Left cardiac atrium (tissue), 4 donors: ENCODE measurements at places on chromosomes 7 and 10. TPM values are rescaled to one million over a fixed set of nuclear protein-coding genes. Genes with fewer than 3 reads are reported as not detected.
A peak's percentile ranks its signal among the peaks of the same experiment; 100 is the strongest.

Gene METTL27
- total RNA-seq = 0.92 TPM

Gene SLC26A5
- not detected for total RNA-seq

Gene SEMA3E
- total RNA-seq = 1.1 TPM

Gene FAM25A
- total RNA-seq = not detected

Gene COL26A1
- total RNA-seq = not detected

Gene NRBF2
- 12.7 TPM for total RNA-seq

DNA sequence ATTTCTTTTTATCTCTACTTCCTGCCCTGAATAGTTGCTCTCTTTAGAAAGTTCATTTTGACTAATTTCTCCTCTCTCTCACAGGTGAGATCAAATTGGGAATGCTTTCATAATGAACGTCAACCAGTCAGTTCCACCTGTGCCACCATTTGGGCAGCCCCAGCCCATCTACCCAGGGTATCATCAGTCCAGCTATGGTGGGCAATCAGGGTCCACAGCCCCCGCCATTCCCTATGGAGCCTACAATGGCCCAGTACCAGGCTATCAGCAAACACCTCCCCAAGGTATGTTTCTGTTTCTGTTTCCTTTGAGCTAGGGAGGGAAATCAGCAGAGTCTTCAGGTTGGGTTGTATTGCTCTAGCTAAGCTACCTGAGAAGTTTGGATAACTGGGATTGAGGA, 2.5 kb downstream of the SEC24C start:
- no peak for DNase-seq

- DNase-seq = no peak
Measured at GRCh38 chr10:30118590-30118989, 59.2 kb upstream of the JCAD start.

- DNase-seq = no peak
Measured at GRCh38 chr10:122587098-122587760, 26.7 kb downstream of the DMBT1 start.

DNA sequence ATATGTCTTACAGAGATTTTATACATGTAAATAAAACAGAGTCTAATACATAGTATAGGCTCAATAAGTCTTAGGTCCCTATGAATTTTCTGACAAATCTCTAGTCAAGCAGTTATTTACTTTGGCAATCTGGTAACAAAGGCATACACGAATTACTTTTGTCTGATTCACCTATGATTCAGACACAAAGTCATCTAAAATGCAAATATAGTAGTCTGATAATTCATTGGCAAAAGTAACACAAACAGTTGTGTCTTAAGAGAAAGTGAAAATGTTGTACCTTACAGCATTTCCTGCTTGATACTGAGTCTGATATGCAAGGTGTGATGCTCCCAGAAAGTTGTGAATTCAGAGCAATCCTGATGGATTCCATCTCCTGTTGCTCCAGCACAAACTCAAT, 209.4 kb upstream of the PRSS1 start:
- DNase-seq = no peak

DNA sequence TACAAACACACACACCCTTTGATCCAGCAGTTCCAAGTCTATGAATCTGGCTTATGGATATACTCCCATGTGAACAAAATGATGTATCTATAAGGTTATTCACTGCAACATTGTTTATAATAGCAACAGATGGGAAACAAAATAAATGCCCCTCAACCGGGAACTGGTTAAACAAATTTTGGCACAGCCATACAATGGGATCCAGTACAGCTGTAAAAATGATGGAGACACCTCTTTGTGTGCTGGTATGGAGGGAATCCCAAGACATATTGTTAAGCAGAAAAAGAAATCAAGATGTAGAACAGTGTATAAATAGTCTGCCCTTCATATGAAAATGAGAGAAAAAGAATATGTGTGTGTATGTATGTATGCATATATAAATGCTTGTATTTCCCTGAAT, 155.5 kb downstream of the SNX10 start:
- no peak for DNase-seq

GRCh38 chr7:140584195-140584851, 56.3 kb downstream of the DENND2A start:
- DNase-seq = no peak

DNA sequence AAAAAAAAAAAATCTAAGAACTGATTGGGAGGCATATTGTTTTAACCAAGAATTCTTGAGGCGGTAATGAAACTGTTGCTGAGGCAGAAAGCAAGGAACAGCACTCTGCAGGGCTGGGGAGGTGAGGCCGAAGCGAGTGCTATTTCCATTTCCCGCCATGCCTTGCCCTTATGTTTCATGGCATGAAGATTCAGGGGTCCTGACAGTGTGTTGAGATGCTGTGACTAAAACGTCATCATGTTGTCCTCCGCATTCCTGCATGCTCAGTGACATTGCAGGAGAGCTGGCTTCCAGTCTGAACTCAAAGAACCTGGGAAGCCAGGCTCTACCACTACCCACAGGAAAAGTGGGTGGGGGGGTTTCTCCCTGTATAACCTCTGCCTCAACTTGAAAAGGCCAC, 85.2 kb downstream of the EBF3 start:
- DNase-seq = no peak

DNA sequence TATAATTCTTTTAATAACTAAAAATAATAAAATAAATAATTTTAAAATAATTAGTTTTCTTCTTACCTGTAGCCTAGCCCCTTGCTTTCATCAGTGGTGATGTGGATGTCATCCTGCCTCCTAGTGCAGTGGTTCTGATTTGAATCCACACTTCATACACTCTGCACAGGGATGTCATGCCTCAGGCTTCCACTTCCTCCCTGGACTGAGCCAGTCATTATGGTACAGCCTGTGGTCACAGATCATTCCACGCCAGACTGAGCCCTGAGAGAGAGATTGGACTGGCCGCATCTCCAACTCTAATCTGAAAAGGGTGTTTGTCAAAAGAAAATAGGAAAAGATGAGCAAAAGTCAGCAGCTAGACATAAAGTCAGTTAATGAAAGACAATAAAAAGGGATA, 436.2 kb upstream of the IGFBP3 start:
- DNase-seq = no peak

- DNase-seq = no peak
Measured at GRCh38 chr10:49174261-49174925, 13.8 kb downstream of the TMEM273 start.

- no peak for DNase-seq
Measured at GRCh38 chr10:116521424-116522290, 24.1 kb upstream of the PNLIP start.

DNA sequence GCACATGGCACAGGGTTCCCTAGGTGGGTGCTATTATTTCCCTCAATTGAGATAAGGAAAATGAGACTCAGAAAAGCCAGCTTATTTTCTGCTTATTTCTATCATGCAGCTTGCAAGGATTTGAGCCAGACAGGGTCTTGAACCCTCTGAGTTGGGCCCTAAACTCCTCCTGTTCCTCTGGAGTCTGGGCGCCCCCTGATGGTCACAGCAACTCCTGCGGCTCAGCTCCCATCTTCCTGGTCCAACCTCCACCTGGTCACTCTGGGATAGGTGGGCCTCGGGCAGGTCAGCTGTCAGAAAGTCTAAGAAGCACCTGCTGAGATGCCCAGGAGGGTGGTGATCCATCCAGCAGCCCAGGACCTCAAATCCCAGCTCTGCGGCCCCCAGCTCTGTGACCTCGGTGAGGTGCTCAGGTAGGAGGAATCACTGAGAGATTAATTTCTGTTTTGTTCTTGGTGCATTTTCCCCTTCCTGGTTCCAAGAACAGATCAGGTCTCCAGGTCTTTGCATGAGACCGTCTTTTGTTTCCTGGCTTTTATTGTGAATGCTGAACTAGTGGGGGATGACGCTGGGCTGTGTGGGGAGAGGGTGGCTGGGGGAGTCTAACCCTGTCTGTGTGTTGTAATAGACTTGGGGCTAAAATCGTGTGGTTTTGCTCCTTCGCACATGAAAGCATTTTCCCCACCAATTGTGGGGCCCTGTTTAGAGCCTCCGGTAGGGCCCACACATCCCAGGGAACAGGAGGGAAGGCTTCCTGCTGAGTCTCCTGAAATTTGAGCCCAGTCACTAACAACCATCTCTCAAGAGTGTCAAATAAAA, 32.8 kb downstream of the TMEM130 start:
- DNase-seq = no peak

DNA sequence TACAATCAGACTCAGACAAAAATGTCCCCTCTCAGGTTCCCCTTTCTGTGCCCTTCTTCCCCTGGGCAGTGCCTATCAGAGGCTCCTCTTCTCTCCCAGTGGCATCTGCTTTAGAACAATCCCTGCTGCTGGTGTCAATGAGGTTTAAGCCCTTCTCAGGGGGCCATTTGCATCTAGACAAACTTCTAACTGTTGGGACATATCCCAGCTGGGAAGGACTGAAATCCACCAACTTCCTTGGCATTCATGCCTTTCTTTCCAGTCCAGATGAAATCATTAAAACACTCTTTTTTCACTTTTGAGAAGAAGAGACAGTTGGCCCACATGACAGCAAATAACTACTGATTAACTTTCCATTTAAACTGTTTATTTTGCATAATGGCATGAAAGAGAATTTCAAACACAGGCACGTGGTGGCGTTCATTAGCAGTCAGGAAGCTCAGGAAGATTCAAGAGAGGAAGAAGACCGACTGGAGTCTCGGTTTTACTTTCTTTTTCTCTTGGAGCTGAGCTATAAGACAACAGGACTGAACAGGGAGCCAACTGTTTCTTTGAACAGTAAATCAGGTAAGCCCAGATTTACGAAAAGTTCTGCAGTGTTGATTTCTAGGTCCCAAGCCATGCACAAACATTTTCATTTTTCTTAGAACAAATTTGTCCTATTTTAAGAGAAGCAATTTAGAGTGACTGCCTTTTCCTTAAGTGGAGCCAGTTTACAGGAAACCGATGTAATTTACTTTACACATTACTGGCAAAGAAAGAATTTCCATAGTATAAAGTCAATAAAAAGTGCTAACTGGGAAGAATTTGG, at the start of gene GIMAP2:
TSS of gene GIMAP2 (plus strand) at position 488 of the 811 bp plus-strand sequence. CDS start 1,354 bp downstream, outside the sequence.
- no peak for DNase-seq

DNA sequence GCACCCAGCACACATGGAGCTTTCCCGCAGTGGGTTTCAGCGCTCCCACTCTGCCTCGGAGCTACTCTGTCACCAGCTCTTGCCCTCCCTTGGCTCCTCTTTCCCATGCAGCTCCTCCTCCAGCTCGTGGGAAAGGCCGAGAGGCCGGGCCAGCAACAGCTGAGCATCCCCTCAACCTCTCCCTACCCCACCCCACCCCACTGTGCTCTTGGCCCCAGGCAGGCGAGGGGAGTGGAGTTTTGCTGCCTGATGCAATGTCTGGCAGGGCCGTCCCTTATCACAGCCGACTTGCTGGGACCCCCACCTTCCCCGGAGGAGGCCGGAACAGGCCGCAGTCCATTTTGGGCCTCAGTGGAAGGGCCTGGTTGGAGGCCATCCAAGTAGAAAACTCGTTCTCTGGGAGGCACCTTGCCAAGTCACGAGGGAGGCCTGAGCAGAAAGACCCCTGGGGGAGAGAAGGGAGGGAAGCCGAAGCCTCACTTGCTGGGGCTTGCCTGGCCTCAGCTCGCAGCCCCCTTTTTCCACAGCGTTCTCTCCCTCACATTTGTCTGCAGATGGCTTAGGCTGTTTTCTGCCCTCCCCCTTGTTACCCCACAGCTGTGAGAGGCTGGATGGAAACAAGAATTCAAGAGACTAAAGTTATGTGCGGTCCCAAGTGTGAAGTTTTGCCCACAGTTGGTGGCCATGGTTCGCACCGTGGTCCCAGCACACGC, 35.3 kb downstream of the CHST3 start:
- peak; percentile 87 for DNase-seq

- no peak for DNase-seq
Measured at GRCh38 chr10:25017661-25018060, 1.2 kb downstream of the THNSL1 start.

GRCh38 chr10:32035038-32035437, 21.2 kb downstream of the KIF5B start:
- no peak for DNase-seq

DNA sequence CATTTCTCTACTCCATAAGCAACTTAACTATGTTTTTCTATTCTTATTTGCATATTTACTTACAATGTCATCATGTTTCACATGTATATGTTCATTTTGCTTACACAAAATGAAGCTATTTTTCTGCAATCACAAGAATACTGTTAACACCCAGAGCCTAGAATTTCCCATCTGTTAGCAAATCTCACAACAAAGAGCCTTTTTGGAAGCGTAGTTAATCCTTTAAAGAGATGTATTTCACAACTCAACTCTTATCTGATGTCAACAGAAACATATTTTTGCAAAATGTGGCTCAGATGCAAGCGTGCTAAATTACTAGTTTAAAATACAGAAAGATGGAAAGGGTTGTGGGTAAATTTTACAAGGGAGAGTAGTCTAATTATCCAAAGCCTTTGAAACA, 110.6 kb upstream of the COL1A2 start:
- DNase-seq = no peak

DNA sequence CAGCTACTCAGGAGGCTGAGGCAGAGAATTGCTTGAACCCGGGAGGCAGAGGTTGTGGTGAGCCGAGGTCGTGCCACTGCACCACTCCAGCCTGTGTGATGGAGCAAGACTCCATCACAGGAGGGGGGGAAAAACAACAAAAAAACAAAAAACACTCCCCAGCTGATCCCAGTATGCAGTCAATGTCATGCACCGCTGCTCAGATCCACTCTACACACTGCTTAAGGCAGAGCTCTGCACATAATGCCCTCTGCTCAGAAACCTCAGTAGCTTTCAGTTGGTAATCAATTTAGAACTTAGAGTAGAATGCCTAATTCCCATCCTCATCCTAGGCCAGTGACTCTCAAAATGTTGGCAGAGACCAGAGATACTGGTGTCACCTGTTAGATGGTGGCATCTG, 43.9 kb downstream of the PDSS1 start:
- DNase-seq = no peak

DNA sequence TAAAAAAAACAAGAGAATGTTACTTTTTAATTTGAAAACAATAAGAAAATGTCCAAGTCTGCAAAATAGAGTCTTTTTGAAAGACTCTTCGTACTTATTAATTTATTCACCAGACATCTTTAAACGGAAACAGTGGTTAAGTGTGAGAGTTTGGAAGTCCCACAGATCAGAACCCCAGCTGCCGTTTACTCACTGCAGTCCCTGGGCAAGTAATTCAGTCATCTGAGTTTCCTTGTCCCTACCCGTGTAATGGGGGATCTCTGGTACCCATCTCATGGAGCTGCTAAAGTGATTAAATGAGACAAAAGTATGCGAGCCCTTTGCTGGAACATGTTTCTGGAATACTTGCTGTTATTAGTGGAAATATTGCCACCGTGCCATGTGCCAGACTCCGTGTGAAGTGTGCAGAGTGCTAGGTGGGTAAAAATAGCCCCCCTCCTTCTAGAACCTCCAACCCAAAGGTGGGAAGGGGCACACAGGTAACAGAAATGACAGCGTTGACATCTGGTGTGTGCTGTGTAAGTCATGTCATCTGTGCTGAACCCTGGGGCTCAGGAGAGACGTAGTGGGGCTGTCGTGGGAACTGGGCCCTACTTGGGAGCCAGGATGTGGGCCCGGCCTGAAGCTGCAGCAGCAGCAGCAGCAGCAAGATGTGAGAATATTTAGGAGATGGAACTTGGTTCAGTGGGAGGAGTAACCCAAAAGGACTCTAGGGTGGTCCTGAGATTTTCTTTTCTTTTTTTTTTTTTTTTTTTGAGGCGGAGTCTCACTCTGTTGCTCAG, 140.5 kb downstream of the CUX1 start:
- DNase-seq = peak; percentile 15

GRCh38 chr10:103472005-103472404, 7.0 kb downstream of the CALHM3 start:
- DNase-seq = no peak

- peak; percentile 51 for DNase-seq
Measured at GRCh38 chr7:22726345-22726906, 574 bp upstream of the IL6 start.
